ENCODE measurements at places on chromosomes 2 and 18.
A peak's percentile ranks its signal among the peaks of the same experiment; 100 is the strongest.

DNA sequence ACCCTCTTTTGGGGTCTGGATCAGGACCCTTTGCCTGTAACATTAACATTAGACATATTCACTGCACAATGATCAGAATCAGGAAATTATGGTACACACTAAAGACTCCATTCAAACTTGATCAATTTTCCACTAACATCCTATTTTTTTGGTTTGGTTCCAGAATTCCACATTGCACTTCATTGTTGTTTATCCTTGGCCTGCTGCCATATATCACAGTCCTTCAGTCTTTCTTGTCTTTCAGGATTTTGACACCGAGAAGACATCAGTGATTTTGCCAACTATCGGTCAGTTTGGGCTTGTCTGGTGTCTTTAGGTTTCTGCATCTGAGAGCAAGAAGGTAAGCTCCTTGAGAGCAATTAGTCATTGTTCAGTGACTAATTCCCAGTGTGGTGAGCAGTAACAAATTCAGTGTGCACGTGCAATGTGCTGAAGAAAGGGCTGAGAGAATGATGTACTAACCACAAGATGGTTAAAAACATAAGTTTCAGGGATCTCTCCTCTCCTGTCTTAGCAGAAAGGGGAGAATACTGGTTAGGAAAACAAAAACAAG, 23.5 kb downstream of the MARCHF4 start:
- DNase-seq = peak; percentile 83

GRCh38 chr18:56770873-56771272, 119.7 kb downstream of the WDR7 start:
- peak; percentile 5 for DNase-seq

DNA sequence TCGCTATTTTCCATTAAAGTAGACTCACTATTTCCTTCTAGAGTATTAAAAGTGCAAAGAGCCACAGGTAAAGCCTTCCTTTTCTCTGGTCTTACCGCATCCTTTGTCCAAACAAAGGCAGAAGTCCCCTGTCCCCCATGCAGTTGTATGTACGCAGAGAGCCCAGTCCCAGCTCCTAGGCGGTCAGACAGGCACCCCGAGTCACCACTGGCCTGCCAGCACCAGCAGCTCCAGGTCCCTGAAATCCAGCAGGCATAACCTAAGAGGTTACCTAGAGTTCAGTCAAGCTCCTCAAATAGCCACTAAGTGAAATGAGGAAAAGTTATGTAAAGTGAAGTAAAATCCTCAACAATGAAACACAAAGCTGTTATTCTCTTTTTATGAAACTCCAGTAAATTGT, 60.4 kb upstream of the TWIST2 start:
- DNase-seq = peak; percentile 71

GRCh38 chr2:224925810-224926100, 116.5 kb downstream of the DOCK10 start:
- peak; percentile 17 for DNase-seq

- no peak for DNase-seq
These were observed 84.9 kb downstream of the SOX11 start for GRCh38 chr2:5777131-5777535.

DNA sequence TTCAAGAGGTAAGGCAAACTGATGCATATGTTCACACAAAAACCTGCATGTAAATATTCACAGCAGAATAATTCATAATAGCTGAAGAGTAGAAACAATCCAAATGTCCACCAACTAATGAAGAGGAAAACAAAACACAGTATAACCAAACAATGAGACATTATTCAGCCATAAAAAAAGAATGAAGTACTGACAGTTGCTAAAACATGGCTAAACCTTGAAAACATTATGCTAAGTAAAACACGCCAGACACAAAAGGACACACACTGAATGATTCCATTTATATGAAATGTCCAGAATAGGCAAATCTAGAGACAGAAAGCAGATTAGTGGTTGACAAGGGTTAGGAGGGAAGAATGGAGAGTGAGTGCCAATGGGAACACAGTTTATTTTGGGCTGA, 86.9 kb downstream of the SESTD1 start:
- no peak for DNase-seq

DNA sequence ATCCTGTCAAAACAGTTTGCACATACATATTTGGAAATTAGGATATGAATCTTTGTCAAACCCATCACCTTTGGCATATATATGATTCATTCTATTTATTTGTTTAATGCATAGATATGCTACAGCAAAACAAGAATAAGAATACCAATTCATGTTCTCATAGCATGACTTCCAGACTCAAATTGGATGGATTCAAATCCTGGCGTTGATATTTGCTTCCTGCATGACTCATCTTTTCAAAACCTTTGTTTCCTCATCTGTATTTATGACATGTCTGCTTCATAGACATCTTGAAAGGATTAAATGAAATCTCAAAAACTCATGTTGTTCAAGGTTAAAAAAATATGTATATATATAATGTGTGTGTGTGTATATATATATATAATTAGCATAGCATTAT, 261.3 kb downstream of the MBD5 start:
- peak; percentile 7 for DNase-seq

DNA sequence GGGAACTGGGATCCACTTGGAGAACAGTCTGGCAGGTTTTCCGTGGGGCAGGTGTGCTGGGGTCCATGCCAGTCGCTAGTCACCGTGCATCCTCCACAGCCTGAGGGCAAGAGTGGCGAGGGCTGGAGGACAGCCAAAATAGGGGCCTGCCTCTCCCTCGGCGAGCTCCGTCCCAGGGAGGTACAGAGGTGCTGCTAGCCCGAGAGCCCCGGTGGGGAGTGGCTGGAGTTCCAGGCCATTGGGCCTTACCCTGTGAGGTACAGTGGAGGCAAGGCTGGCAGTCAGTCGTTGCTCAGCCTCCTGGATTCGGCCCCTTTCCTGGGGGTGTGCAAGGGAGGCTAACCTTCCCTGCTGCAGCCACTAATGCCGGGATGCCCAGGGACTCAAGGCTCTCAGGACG, 406.6 kb downstream of the CMPK2 start:
- DNase-seq = no peak

DNA sequence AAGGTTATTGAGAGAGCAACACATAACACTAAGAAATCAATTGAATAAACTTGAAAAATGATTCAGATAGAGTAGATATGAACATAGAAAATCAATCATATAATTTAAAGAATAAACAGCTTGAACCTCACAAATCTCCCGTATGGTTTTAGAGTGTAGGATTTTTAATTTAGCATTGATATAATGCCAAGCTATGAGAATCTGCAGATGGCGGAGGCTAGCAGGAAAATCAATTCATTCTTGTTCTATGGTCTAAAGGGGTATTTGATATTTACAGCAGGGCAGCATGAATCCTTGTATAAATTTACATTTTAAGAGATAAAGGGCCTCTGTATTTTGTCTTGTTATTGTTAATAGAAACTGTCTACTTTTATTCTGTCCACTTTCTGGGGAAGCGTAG, 797.0 kb downstream of the GALR1 start:
- no peak for DNase-seq

- DNase-seq = no peak
These were observed 7.7 kb downstream of the SP3 start for GRCh38 chr2:173957517-173957916.

DNA sequence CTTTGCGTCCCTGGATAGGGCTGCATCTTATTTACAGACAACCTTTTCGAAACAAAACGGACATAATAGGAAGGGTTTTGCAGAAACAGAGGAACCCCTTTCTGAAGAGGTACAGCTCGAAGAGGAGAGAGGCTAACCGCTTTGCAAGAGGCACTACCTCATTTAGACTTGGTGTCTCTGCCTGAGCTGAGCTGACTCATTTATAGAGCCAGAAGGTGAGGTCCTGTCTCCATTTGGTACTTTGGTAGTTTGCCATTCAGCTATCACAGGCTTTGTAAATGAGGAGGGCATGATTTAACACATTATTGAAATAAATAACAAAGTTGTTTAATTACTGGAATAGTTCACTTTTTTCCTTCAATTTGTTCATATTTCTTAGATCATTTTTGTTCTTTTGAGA, 2.2 kb upstream of the NXPH2 start:
- no peak for DNase-seq

GRCh38 chr2:130922417-130922816, 85.7 kb downstream of the ARHGEF4 start:
- DNase-seq = no peak

DNA sequence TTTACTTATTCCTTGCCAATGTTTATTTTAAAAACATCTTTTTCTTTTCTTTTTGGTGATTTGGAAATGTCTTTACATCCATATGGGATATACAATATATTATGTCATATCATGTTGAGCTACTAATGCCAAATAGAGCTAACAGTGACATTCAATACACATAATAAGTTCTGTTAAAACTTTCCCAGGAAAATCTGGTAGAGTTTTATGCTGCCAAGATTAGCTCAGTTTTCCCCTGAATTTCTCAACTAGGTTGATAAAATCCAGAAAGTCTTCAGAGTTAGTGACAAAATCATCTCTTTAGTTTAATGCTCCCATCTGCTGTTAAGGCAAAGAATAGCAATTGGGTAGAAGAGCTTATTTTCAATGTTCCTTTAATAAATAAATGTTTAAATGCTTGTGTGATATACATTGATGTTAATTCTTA, 9.9 kb downstream of the COL3A1 start:
- peak; percentile 60 for DNase-seq

- DNase-seq = no peak
These were observed 5.5 kb downstream of the TNFRSF11A start for GRCh38 chr18:62330650-62331049.

GRCh38 chr18:54608028-54608642, 17.1 kb downstream of the DYNAP start:
- peak; percentile 25 for DNase-seq

DNA sequence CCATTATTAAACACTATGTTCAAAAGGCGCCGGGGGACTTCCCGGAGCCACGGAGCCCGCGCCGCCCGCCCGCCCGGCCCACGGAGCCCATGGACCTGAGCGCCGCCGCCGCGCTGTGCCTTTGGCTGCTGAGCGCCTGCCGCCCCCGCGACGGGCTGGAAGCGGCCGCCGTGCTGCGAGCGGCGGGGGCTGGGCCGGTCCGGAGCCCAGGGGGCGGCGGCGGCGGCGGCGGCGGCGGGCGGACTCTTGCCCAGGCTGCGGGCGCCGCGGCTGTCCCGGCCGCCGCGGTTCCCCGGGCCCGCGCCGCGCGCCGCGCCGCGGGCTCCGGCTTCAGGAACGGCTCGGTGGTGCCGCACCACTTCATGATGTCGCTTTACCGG, 197 bp downstream of the GDF7 start:
- no peak for DNase-seq

All from EL (cell line).